GM12878 (cell line): ENCODE measurements at places on chromosomes 1 and 21. TPM values are rescaled to one million over a fixed set of nuclear protein-coding genes. Genes with fewer than 3 reads are reported as not detected.

DNA sequence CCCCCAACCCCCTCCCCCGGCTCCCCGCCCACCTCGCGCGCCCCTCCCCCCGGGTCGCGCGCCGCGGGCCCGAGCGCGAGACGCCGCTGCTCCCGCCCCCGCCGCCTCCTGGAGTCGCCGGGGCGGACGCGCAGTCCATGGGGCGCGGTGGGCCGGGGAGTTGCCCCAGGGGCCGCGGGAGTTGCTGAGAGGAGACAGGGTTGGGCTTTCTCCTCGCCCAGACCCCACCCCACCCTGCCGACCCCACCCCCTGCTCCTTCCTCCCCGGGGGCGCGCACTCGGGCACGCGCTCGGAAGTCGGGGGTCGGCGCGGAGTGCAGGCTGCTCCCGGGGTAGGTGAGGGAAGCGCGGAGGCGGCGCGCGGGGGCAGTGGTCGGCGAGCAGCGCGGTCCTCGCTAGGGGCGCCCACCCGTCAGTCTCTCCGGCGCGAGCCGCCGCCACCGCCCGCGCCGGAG, at the start of gene LAMC1:
LAMC1 (plus strand) TSS at position 275 of the 455 bp plus-strand sequence. CDS start 297 bp downstream, outside the sequence.
- peak within 1 kb of the TSS; percentile 74 for H3K4me3 ChIP-seq
- no peaks in the 10 kb centered on the region for H3K36me3 ChIP-seq
- peaks cover 18% of the 10 kb centered on the region for H3K4me1 ChIP-seq
- DNase-seq: no peak

- no peaks in the 10 kb centered on the region; the same call in none of the 2 replicates for H3K27me3 ChIP-seq
- H3K4me1 ChIP-seq: no peaks in the 10 kb centered on the region
Measured at GRCh38 chr1:68217060-68217554, 15.2 kb downstream of the WLS start.

GRCh38 chr1:76583235-76583868, 283.9 kb upstream of the ST6GALNAC5 start:
- no peaks in the 10 kb centered on the region for H3K27me3 ChIP-seq
- no peaks in the 10 kb centered on the region for H3K4me1 ChIP-seq
- H3K27ac ChIP-seq: no peak overlapping the region
- H3K36me3 ChIP-seq: no peaks in the 10 kb centered on the region
- no peak for DNase-seq

UBE2U gene
- total RNA-seq: not detected in 2 replicates

MX2 gene
- total RNA-seq: 49.0 and 52.2 TPM in 2 replicates

GRCh38 chr1:190416239-190416638, 61.4 kb downstream of the BRINP3 start:
- H3K27me3 ChIP-seq: no peaks in the 10 kb centered on the region
- H3K4me1 ChIP-seq: no peaks in the 10 kb centered on the region
- H3K36me3 ChIP-seq: no peaks in the 10 kb centered on the region
- no peak overlapping the region for H3K27ac ChIP-seq

- H3K27me3 ChIP-seq: no peaks in the 10 kb centered on the region
- peak overlapping the region; percentile 79; the same call in 1 of the 2 replicates for H3K27ac ChIP-seq
- DNase-seq: no peak
- peaks cover 8% of the 10 kb centered on the region for H3K36me3 ChIP-seq
- H3K4me1 ChIP-seq: peaks cover 8% of the 10 kb centered on the region; the same call in 1 of the 2 replicates
Measured at GRCh38 chr1:39574646-39575045, 1.9 kb downstream of the PABPC4 start.

DNA sequence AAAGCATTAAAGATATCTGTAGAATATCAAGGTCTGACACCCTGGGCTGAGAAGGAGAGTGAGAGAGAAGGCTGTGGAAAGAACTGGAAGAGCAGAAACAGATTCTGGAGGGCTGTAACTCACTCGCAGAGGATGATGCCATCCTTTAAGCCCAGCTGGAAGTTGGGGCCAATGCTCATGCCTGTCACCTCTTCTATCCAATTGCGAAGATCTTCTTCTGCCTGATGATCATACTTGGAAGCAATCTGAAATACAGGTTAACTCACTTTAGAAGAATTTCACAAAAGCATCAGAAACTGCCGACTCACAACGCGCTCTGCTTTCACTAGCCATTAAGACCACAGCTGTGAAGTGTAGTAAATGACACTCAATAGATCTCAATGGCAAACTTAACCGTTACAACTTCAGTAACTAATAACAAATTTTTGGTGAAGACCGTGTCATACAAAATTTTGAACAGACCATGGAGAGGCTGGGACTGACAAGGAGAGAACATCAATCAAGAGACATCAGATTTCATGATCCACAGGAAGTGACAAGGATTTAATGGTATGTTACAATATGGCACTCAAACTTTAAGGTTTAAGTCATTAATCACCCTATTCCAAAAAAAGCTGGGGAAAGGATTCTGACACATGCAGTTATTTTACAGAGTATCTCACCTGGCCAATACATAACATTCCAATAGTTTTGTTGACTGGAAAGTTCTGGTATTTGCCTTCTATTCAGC, 23.5 kb downstream of the CNN3 start:
- H3K27ac ChIP-seq: no peak overlapping the region
- no peak overlapping the region for H3K4me3 ChIP-seq
- H3K36me3 ChIP-seq: no peaks in the 10 kb centered on the region

COL24A1 gene
- 2.4 and 2.5 TPM in 2 replicates for total RNA-seq

DNA sequence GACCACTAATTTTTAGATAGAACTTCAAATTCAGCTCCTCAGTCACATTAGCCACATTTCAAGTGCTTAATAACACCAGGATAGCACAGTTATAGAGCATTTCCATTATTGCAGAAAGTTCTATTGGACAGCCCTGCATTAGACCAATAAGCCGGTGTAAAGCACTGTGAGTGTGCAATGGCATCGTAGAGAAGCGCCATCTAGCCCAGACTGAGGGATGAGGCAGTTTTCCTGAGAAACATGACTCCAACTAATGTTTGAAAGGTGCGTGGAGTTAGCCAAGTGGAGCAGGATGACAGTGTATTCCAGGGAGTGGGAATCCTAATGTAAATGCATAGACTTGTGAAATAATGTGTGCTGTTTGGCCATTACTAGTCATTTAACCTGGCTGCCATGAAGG, 7.7 kb downstream of the RPE65 start:
- H3K27ac ChIP-seq: no peak overlapping the region
- H3K27me3 ChIP-seq: no peaks in the 10 kb centered on the region
- no peaks in the 10 kb centered on the region for H3K36me3 ChIP-seq
- no peaks in the 10 kb centered on the region for H3K4me1 ChIP-seq
- no peak for DNase-seq

MOV10 gene
- total RNA-seq: 78.2 and 80.3 TPM in 2 replicates

IVL gene
- 12.1 and 12.2 TPM in 2 replicates for total RNA-seq

GRCh38 chr21:34598931-34599400, 15.9 kb downstream of the RCAN1 start:
- no peak overlapping the region for H3K27ac ChIP-seq
- no peak for DNase-seq
- no peaks in the 10 kb centered on the region; the same call in 1 of the 2 replicates for H3K36me3 ChIP-seq
- H3K27me3 ChIP-seq: no peaks in the 10 kb centered on the region
- H3K4me1 ChIP-seq: no peaks in the 10 kb centered on the region

GRCh38 chr1:156865865-156866248, 5.2 kb downstream of the NTRK1 start:
- H3K4me3 ChIP-seq: no peak overlapping the region
- no peak for DNase-seq
- peaks cover 13% of the 10 kb centered on the region for H3K4me1 ChIP-seq
- no peak overlapping the region for H3K27ac ChIP-seq
- no peaks in the 10 kb centered on the region for H3K36me3 ChIP-seq
- peaks cover 7% of the 10 kb centered on the region for H3K27me3 ChIP-seq

LRRC71 gene
- not detected in 2 replicates for total RNA-seq

GRCh38 chr1:224245188-224245587, 62.1 kb downstream of the DEGS1 start:
- H3K27ac ChIP-seq: no peak overlapping the region
- H3K4me1 ChIP-seq: no peaks in the 10 kb centered on the region
- H3K4me3 ChIP-seq: no peak overlapping the region

FLG2 gene
- not detected in 2 replicates for total RNA-seq

CD84 gene
- total RNA-seq: 10.4 and 14.2 TPM in 2 replicates

KRTAP11-1 gene
- total RNA-seq: not detected in 2 replicates

GRCh38 chr21:42454786-42455185, 41.2 kb downstream of the RSPH1 start:
- no peaks in the 10 kb centered on the region for H3K27me3 ChIP-seq
- no peak overlapping the region for H3K27ac ChIP-seq
- peaks cover 7% of the 10 kb centered on the region for H3K4me1 ChIP-seq
- no peaks in the 10 kb centered on the region for H3K36me3 ChIP-seq

OLFML3 gene
- 0.11 TPM in 1 of 2 replicates, not detected in the other for total RNA-seq

- peak within 1 kb of the TSS; percentile 96 for H3K27ac ChIP-seq
- H3K36me3 ChIP-seq: peaks cover 3% of the 10 kb centered on the region; the same call in 1 of the 2 replicates
- peak; percentile 88 for DNase-seq
- peaks cover 9% of the 10 kb centered on the region for H3K4me1 ChIP-seq
Measured at GRCh38 chr1:150765296-150765976, at the start of gene CTSS. Gene CTSS, minus strand, starts transcription at chr1:150765778. Its CDS starts 1,015 bp downstream, at chr1:150764763.

DNA sequence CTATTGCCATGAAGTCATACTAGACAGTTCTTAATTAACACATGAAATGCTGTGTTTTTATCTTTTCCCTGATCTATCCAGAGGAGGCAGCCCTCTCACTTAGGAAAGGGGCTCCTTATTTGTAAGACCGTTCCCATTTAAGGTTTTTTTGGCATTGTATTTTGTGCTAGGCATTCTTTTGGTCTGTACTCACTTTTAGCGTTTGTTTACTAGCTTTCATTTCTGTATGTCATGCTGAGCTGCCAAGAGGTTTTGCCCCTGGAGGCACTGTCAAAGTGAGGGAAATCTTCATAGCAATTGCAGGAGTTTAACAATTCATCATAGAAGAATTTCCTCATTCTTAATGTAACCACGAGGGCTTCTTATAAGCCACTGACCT, 59.5 kb downstream of the MTR start:
- no peaks in the 10 kb centered on the region for H3K27me3 ChIP-seq
- H3K36me3 ChIP-seq: peaks cover 7% of the 10 kb centered on the region
- H3K4me1 ChIP-seq: no peaks in the 10 kb centered on the region

KRTAP13-2 gene
- not detected in 2 replicates for total RNA-seq

- H3K4me1 ChIP-seq: peaks cover 56% of the 10 kb centered on the region
- DNase-seq: no peak
- peaks cover 2% of the 10 kb centered on the region for H3K36me3 ChIP-seq
- no peaks in the 10 kb centered on the region for H3K27me3 ChIP-seq
- peak overlapping the region; percentile 93 for H3K27ac ChIP-seq
- no peak overlapping the region for H3K4me3 ChIP-seq
Measured at GRCh38 chr1:212980123-212980785, 29.9 kb downstream of the VASH2 start.

- H3K4me3 ChIP-seq: no peak overlapping the region
- H3K4me1 ChIP-seq: peaks cover 4% of the 10 kb centered on the region; the same call in 1 of the 2 replicates
- H3K27me3 ChIP-seq: no peaks in the 10 kb centered on the region
- no peaks in the 10 kb centered on the region for H3K36me3 ChIP-seq
Measured at GRCh38 chr1:20376880-20377494, 86.3 kb downstream of the VWA5B1 start.

TCHHL1 gene
- total RNA-seq: not detected in 2 replicates

URB1 gene
- 21.2 and 23.2 TPM in 2 replicates for total RNA-seq

PRKAB2 gene
- 6.6 and 7.5 TPM in 2 replicates for total RNA-seq

HSD3B2 gene
- total RNA-seq: 0.45 and 0.56 TPM in 2 replicates

DNA sequence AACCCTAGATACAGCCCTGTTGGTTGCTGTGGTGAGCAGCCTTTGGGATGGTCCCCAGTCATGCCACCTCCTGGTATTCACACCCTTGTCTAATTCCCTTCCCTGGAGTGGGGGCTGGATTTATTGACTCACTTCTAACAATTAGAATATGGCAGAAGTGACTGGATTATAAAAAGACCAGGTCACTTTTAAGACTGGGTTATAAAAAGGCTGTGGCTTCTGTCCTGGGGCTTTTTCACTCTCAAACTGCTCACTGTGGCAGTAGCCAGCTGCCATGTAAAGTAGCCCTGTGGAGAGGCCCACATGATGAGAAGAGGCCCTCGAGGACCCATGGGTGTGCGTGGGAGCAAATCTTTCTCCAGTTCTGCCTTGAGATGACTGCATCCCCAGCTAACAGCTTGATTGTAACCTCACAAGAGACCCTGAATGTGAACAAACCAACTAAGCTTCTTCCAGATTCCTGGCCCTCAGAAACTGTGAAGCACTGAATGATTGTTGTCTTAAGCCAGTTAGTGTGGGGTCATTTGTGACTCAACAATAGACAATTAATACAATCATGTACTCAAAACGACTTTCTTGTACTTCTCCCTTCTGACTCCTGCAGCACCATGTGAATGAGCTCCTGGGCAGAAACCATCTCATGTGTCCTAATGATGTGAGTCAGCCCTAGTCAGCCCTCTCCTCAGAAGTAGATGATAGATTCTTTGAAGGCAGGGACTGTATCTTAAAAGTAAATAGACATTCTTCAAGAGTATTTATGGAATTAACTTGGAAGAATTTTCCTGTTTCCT, 234.9 kb downstream of the TNR start:
- DNase-seq: no peak
- H3K36me3 ChIP-seq: no peaks in the 10 kb centered on the region
- no peaks in the 10 kb centered on the region for H3K27me3 ChIP-seq

LINGO4 gene
- total RNA-seq: not detected in 2 replicates

HNRNPU gene
- 431 and 461 TPM in 2 replicates for total RNA-seq

ILDR2 gene
- total RNA-seq: 5.3 and 5.4 TPM in 2 replicates

PPFIA4 gene
- 1.1 and 1.5 TPM in 2 replicates for total RNA-seq

DNA sequence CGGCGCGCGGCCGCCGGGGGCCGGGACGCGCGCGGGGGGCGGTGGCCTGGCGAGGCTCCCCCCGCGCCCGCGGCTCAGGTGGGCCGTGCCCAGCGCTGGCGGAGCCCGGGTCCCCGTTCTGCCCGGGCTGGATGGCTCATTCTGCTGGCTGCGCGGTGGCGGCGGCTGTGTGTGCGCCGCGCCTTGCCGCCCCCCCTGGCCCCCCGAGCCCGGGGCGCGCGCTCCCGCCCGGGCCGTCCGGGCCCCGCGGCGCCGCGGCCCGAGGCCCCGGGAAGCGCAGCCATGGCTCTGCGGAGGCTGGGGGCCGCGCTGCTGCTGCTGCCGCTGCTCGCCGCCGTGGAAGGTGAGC, at the start of gene EPHB2:
EPHB2 (plus strand) TSS at position 139 of the 349 bp plus-strand sequence; CDS start at position 283, 144 bp downstream.
- H3K4me3 ChIP-seq: 0 out of 2 replicates have a peak within 1 kb of the TSS, but pooled peaks have one; percentile 32
- DNase-seq: no peak
- H3K4me1 ChIP-seq: peaks cover 29% of the 10 kb centered on the region
- no peaks in the 10 kb centered on the region for H3K36me3 ChIP-seq
- H3K27me3 ChIP-seq: peaks cover 3% of the 10 kb centered on the region
- no peak within 1 kb of the TSS for H3K27ac ChIP-seq

GRCh38 chr1:201782353-201782752, 46.6 kb upstream of the IPO9 start:
- no peaks in the 10 kb centered on the region for H3K4me1 ChIP-seq
- H3K4me3 ChIP-seq: no peak overlapping the region
- no peak for DNase-seq
- H3K36me3 ChIP-seq: no peaks in the 10 kb centered on the region
- H3K27ac ChIP-seq: no peak overlapping the region
- H3K27me3 ChIP-seq: peaks cover 5% of the 10 kb centered on the region; the same call in 1 of the 2 replicates

UCHL5 gene
- 62.0 and 64.1 TPM in 2 replicates for total RNA-seq

DNA sequence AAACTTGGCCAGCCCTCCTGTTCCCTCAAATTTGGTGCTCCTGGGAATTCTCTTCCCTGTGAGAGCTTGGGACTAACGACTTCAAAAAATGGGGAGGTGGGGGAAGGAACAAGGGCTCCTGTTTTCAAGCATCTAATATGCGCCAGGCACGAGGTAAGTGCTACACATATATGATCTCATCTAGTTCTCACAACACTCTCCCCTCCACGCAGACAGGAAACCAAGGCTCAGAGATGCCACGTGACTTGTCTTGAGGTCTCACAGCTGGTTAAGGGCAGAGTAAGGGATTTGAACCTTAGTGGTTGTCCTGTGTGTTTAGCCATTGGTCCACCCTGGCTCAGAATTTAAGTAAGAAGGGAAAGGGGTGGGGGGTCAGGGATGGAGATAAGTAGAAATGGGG, 125.9 kb downstream of the DMRTB1 start:
- peak; percentile 3 for DNase-seq
- H3K27me3 ChIP-seq: peaks cover 3% of the 10 kb centered on the region; the same call in 1 of the 2 replicates
- H3K27ac ChIP-seq: no peak overlapping the region
- no peak overlapping the region for H3K4me3 ChIP-seq
- H3K36me3 ChIP-seq: no peaks in the 10 kb centered on the region

LMX1A gene
- total RNA-seq: not detected in 2 replicates
